ENCODE measurements at places on chromosomes 12 and 14.

DNA sequence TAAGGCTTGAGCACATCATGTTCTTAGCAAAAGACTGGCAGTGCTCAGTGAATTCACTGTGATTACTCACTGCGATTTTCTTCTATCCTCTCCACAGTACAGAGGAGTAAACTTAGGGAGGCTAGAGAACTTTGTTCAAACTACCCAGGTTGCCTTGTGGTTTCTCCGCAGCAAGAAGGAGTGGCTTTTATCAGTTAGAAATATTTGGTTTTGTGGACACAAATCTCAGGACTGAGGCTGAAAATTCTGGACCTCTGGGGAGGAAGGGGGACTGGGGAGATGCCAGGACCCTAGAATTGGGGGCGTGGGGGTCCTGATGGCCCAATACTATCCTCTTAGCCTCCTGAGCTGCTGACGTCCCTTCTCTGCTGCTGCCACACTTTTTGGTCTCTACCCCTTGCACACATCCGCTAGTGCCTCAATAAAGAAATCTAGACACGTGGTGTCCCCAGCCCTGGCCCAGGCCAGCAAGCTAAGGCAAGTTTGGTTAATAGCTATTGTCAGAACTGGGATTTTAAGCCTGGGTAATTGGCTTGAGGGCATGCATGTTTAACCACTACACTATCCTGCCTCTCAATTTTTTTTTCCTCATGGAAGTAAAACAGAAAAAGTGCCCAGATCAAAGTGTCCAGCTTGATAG, 842 bp downstream of the OAS2 start:
- peak; percentile 43 for DNase-seq

DNA sequence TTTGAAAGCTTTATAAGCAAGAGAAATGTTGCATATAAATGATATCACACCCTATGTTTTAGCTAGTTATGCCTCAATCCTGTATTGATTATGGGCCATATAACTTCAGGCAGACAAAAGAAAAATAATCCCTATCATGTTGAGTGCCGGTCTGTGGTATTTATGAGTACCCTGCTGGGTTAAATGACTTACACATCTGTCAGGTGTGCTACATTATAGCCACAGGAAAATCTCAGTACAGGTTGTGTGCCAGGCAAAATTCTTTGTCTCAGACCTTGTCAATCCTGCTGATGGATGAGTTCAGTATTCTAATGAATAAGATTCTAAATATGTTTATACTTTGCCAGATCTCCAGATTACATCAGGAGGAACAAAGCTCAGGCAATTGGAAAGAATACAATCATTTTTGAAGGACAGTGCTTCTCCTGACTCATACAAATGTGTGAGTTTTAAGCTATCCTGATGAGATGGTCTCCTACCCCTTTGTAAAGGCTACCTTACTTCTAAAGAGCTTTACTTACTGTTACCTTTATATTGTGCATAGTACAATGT, 109.8 kb upstream of the FOXG1 start:
- DNase-seq: no peak

DNA sequence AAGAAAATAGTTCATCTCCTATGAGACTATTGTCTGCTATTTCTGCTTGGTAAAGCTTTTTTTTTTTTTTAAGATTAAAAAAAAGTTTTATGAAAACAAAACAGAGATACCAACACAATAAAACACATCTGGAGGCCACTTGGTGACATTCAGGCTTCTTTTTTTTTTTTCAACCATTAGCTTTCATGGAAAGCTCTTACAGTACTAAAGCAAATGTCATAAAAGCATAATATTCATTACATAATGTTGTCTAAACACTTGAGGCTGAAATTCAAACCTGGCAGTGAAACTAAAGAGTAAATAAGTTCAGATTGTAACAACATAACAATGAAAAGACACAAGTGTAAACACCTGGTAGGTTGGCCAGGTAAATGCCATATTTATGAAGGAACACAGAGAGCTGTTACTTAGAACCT, 14.7 kb downstream of the PRICKLE1 start:
- no peak for DNase-seq

- no peak for DNase-seq
Measured at GRCh38 chr14:61168141-61168540, 113.0 kb downstream of the TMEM30B start.

GRCh38 chr12:122403115-122403770, 19.2 kb downstream of the CLIP1 start:
- no peak for DNase-seq

DNA sequence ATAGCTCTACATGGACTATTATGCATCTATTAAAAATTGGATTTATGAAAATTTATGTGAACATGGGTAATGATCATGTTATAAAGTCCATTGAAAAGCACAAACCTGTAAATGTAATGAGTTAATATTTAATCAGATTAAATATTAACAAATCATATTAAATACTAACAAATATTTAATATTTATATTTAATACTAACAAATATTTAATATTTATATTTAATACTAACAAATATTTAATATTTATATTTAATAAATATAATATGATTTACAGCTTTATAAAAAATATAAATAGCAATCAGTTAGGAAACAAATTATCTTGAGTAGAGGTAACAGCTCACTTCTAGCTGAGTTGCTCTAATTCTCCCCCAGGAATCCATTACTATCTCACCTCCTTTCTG, 758.0 kb upstream of the USP15 start:
- no peak for DNase-seq

- DNase-seq: no peak
Measured at GRCh38 chr12:6635375-6635855, 344 bp downstream of the LPAR5 start.

DNA sequence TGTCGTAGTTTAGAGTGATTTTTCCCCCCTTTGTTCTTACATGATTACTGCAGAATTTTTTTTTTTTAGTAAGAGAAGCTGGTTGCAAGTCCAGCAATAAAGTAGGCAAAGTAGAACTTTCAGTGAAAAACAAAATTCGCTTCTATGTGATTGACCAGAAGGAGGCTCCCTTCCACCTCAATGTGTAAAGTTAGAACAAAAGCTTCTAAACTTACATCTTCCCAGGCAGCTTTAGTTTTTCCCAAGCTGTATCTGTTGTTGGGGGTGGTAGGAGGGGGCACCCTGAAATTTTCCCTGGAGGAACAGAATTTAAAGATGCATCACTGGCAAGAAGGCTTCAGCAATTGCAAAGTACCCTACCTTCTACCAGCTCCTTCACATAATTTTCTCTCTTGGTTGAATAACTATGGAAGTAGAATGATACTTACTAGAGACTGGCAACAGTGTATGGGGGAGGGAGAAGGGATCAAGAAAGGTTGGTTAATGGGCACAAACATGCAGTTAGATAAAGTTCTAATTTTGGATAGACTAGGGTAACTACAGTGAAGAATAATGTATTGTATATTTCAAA, 87.3 kb upstream of the E2F7 start:
- no peak for DNase-seq

DNA sequence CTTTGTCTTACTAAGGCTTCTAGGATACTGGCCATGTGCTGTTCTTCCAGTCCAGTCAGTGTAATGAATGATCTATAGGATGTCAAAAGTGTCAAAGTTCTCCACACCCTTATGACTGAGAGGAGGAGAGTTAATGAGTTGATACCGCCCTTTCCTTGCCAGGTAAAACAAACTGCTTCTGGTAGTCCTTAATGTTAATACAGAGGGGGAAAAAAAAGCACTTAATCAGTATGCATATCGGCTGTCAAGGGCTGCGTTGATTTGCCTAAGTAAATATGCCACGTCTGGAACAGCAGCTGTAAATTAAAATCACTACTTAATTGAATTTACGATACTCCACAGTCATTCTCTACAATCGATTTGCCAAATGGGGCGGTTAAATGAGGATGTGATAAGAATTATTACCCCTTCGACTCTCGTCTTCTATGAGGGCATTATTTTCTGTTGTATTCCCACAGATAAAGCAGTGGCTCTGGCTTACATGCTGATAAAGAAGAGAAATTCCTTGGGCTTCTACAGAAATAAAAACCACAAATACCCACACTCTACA, 416.0 kb downstream of the KCNH5 start:
- DNase-seq: no peak

- no peak for DNase-seq
Measured at GRCh38 chr14:75181293-75182062, 5.1 kb upstream of the TMED10 start.

DNA sequence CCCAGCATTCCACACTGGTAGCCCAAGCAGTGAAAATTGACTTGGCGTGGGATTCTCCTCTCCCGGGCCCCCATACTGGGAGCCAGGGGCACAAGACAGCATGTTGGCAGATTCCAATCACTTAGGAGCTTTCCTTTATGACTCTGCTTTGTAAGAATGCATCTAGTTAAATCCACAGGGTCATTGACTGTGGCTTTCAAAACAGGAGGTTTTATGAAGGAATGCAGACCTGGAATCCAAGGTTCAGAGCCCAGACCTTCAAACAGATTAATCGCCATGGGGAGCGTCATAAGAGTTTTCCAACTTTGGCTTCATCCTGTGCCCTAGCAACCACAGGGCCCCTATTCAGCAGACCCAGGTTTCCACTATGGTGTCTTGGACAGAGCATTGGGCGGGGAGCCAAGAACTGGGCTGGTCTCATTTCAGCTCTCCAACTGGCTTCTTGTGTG, 76.4 kb upstream of the RMST start:
- DNase-seq: no peak

GRCh38 chr12:99549651-99550050, 97.9 kb upstream of the GARIN6 start:
- no peak for DNase-seq

GRCh38 chr12:45368841-45369489, 153.1 kb downstream of the ANO6 start:
- no peak for DNase-seq

DNA sequence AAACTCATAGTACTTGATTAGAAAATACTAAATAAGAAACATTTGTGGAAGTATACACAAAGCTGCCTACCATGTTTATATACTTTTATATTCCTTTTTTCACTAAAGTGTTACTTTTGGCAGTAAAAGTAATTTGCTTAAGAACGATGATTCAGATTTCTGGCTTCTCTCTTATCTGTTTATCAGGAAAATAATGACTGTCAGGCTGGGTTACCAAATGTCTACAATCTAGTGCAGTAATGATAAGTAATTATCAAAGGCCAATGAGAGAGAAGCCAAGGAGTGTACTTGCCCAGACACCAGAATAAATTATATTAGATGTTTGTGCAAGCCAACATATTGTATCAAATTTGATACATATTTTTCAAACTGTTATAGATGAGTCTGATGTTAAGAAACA, 113.4 kb downstream of the RALGAPA1 start:
- DNase-seq: no peak

- no peak for DNase-seq
Measured at GRCh38 chr12:84888861-84889260, 23.7 kb downstream of the SLC6A15 start.

GRCh38 chr12:30792085-30792484, 37.3 kb upstream of the CAPRIN2 start:
- DNase-seq: no peak

GRCh38 chr12:2019126-2019525, 14.9 kb upstream of the DCP1B start:
- DNase-seq: no peak

DNA sequence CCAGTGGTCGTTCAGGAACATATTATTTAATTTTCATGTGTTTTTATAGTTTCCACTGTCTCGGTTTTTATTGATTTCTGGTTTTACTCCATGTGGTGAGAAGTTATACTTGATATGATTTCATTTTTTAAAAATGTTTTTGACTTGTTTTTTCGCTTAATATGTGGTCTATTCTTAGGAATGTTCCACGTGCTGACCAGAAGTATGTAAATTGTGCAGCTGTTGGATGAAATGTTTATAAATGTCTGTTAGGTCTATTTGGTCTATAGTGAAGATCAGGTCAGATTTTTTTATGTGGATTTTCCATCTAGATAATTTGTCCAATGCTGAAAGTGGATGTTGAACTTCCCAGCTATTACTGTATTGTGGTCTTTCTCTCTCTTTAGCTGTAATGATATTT, 433.8 kb upstream of the MIS18BP1 start:
- no peak for DNase-seq

All from left cardiac atrium (tissue), 4 donors.